Activated CD4-positive, CD25-positive, alpha-beta regulatory T cell treated with anti-CD3 and anti-CD28 coated beads, Interleukin-2, amount 50 U/mL, for 16 hours (primary cell): ENCODE measurements at places on chromosomes 3 and 15.

- no peak for DNase-seq
Observed at GRCh38 chr3:136928240-136928639, 29.5 kb upstream of the IL20RB start.

GRCh38 chr15:68578980-68579935 is at the start of gene CORO2B:
CORO2B (plus strand) TSS chr15:68578993; CDS start chr15:68579263, 270 bp downstream.
- DNase-seq = no peak

DNA sequence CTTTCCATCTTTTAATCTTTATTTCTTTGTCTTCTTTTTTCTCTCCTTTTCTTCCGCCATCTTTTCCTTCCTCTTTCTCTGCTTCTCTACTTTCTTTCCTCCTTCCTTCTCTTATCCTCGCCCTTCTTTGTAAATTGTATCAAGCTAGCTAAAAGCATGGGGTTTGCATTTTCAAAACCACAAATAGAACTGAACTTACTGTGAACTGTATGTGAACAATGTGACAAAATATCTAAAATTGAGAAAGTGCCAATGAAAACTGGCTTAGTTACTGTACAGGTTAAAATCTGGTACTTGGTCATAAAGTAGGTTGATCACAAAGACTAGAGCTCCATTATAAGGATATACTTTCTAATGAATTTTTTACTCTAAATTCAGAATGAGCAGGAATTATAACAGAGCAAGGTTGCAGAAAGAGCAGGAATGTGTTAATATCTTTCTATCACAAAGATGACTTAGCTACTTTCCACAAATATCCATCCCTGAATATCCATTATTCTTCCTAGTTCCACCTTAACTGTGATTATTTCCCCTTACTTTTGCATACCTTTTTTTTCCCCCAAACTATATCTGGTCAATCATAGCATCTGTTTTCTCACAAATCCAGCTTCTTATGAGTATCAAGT is 122.4 kb downstream of the LSAMP start:
- DNase-seq = no peak

- DNase-seq = no peak
Observed at GRCh38 chr15:20643829-20644425, 102.3 kb upstream of the GOLGA6L6 start.

- no peak for DNase-seq
Observed at GRCh38 chr15:32763295-32763694, 45.5 kb downstream of the GREM1 start.

DNA sequence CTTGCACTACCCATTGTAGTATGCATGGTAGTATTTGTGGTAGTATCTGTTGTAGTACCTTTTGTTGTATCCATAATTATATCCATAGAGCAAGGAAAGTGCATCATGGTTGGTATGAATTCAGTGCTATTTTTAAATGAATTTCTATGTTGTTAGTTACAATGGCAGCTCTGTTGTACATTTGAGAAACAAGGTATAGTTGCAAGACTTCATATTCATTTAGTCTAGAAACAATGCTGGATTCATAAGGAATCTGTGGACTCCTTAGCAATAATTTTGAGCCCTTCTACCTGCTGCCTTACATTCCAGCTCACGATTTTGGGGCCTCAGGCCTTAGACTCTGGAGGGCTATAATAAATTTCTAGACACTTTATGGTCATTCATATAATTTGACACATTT is 141.8 kb downstream of the FAM43A start:
- no peak for DNase-seq

GRCh38 chr3:141663993-141664392 is 74.1 kb upstream of the RNF7 start:
- no peak for DNase-seq

GRCh38 chr3:27688053-27688452 is 34.1 kb downstream of the EOMES start:
- DNase-seq = no peak
